ENCODE measurements at places on chromosomes 7 and 10.

DNA sequence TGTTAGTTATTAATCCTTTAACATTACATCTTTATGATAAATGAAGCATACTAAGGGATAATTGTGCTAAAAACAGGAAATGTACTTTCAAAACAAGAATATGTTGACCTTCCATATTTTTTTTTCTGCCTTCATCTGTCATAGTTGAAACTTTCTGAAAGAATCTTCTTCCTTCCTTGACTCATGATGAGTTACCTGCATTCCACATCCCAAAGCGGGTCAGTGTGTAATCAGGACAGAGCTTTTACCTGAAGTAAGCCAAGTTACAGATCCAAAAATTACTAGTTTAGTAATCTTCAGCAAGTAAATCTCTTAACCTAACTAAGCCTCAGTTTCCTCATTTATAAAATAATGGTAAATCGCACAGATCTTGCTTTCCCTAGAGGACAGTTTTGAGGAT is 13.4 kb upstream of the ARL4A start:
- no peak for DNase-seq

DNA sequence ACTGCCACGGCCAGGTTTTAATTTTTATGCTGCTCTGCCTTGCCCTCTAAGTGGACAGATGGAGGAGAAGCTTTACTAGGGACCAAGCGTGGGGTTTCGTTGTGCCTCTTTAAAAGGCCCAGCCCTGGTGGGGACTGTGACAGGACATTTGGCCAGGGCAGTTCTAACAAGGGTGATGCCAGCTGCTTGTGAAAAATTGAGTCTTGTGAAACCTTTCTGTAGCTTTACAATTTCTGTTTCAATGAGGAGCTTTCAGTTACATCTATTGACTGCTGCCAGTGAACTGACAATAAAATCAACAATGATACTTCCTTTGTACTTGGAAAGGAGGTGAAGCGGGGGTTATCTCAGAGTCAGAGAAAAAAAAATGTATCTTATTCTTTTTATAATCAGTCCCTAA is 233.1 kb upstream of the CSTF2T start:
- no peak for DNase-seq

DNA sequence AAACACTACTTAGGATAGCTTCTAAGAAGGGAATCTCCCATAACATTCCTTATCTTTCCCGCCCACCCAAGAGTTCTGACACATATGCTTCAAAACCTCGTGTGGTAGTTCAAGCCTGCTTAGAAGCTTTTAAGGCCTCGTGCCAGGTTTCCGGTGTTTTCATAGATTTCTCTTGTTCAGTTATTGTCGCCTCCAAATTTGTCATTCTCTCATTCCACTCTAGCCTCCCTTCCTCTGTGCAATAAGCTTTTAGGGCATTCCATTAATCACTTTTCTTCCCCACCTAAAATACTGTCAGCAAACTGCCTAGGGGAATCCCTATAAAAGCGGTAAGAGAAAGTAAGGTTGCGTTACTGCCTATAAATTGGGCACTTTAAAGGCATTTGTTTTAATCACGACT is 718 bp upstream of the BPGM start:
- peak; percentile 23 for DNase-seq

DNA sequence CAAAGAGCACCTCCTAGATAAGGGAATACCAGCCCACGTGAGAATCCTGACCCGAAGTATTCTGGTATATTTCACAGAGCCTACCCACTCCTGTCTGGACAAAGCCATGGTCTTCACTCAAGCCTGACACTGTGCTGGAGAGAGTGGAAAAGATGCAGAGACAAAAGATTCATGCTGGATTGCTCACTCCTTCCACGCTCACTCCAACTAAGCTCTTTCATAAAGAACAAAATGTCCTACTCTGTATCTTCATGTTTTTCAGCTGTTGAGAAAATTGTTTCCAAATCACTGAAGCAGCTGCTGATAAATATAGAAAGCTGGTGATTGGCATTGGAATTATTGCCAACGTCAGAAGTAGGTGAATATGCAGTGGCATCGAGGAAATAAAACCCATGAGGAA is 106.0 kb downstream of the ABLIM1 start:
- DNase-seq, result no peak

DNA sequence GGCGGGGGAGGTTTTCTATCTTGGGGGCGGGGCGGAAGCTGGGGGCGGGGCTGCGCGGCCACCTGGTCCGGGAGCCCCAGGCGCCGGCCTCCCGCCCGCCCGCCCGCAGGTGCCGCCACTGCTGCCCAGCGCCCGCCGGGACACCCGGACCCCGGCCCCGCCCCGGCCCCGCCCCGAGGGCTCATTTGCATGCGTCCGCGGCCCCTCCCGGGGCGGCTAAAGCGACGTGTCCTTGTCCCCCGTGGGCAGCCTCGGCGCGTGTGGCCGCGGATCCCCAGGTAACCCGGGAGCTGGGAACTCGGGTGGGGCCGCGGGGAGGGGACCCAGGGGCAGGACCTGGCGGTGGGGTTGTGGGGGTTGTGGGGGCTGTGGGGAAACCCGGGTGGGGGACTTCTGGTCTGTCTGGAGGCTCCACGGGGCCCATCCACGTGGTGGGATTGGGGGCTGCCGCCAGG is at the start of gene BHLHA15:
Gene BHLHA15, plus strand, starts transcription at position 219 of the 455 bp plus-strand sequence. CDS start 871 bp downstream, outside the sequence.
- peak; percentile 94 for DNase-seq

DNA sequence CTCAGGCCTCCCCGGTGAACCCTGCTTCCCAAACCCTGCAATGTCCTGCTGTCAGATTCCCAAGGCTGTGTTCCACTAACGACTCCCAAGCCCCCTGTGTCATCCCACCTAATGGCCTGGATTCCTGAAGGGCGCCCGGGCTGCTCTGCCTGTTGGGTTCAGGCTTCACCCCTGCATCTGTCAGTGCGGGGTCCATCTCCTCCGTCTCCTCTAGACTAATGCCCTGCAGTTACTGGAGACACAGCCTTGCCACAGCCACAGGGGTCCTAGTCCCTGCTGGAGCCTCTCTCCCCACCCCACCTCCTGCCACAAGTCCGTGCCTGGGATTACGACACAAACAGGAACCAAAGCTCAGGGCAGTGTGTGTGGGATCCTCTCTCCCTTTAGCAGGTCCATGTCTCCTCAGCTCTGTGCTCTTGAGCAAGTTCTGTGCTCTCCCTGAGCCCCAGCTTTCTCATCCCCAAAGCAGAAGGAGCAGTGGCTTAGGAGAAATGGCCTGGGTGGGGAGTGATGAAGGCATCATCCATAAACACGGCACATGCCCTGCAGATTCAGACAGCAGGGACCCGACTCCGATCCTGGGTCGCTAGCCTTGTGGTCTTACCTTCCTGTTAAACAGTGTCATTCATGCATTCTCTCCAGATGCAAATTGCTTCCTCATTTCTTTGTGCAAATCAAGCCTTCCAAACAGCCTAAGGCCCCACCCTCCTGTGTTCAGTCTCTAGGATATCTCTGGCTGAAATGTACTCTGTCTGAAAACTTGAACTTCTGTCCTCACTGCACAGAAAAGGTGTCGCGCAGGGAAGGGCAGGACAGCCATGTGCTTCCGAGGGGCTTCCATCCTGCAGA is 8.2 kb upstream of the RBP3 start:
- DNase-seq, result no peak

DNA sequence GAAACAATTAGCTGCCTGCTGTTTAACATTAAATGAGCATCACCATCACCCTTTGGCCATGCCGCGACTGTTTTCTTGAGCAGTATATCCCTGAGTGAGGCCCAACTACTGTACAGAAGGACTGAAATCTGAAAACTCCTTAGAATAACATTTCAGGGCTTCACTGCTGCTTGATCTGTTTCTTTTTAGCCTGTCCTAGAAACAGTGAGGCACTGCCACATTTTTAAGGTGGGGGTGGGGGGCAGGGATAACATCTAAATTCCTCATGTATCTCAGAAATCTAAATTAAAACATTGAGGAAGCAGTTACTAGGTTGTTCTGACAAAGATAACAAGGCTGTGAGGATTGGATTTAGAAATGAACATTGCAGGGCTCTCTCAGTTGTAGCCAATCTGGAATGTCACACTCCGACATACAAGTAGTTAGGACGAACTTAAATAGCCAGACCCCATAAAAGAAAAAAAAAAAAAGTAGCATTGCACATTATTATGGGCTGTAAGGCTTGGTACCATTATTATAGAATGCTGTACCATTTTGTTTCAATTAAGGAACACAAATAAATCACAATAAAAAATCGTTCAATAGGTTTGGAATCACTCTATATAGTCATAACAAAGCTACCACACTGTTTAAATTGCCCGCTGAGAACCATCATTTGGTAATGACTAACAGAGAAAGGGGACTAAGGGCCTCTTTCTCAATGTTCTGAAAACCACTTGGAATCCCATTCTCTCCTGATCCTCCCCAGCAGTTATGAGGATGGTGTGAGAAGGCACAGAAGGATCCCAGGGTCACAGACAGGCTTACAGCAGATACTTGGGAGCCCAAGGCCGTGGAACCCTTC is 256.1 kb downstream of the INHBA start:
- DNase-seq, result no peak

GRCh38 chr7:55247428-55247827 is 117.7 kb upstream of the LANCL2 start:
- DNase-seq, result no peak

DNA sequence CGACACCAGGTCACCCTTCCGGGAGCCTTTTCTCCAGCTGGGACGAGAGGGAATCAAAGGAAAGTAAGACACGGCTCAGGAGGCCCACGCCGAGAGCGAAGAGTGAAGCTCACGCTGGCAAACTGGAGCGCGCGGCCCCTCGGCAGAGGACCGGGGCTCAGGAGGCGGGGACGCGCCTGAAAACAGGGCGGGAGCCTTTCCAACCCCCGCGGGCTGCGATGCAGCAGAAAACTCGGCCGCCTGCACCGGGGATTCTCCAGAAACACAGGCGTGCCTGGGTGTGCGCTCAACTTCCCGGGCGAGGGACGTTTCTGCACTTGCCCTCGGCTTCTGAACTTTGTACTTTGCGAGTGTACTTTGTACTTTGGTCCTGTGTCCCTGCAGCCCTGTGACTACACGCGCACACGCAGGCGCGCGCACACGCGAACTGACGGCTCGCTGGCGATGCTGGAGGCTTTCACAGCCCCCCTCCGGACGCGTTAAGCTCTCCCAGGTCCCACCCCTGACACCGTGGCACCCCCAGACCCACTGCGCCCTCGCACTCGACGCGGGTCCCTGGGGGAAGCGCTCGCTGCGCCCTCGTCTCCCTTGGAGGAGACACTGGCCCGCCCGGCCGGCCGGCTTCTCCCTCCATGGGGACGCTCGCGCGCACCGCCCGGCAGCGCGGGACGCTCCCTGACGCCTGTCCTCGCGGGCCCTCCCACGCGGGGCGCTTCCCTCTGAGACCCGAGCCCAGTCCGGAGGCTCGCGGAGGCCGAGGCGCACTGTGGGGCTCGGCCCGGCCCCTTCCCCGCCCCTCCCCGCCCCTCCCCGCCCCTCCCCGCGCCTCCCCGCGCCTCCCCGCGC is 588 bp upstream of the PAOX start:
- DNase-seq, result peak; percentile 29

DNA sequence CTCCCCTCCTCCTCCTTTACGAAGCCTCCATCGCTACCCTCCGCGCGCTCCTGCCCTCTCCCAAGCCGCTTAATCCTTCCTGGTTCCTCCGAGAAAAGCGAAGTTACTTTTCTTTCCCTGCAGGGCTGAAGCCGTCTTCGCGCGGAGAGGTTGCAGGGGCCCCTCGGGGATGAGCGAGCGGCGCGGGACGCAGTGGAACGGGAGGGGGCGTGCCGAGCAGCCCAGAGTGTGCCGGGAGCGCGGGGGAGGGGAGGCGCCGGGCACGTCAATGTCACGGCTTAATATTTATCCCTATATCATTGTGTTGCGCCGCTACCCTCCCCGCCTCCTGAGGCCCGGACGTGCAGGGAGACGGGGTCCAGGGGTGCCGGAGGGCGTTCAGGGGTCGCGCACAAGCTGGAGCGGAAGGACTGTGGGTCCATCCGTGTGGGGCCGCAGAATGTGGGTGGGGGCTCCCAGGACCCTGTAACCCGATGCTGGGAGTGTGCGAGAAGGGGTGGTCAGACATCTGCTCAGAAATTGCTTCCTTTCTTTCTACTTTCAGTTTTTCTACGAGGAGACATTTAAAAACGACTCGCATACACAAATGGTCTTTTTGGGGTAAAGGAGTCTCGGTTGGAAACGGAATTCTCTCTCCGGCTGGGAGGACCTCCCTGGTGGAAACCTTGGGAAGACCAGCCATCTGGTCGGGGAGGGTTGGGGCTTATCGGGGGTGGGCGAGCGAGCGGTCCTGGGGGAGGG is 2.4 kb downstream of the CDK6 start:
- peak; percentile 90 for DNase-seq

- DNase-seq, result no peak
Measured at GRCh38 chr10:70223728-70224127, 9.5 kb downstream of the PPA1 start.

DNA sequence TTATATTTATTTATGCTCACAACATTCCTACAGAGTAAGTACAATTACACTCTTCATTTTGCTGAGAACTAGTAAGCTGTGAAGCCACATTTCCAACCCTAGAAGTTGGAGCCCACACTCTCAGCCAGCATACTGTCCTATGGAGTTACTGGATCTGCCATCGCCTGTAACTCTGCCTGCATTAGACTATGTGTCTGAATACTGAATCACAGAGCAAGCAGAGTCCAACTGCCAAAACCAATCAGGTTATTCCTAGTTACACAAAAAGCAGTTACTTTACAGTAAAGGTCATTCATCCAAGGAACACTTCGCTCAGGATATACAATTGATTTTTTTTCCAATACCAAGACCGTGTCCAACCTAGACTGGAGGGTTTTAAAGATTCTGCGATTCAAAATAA is 21.5 kb downstream of the CTAGE6 start:
- DNase-seq, result no peak

GRCh38 chr7:106766551-106766950 is 98.5 kb upstream of the PIK3CG start:
- no peak for DNase-seq

GRCh38 chr10:25178411-25178810 is 3.6 kb downstream of the GPR158 start:
- no peak for DNase-seq

GRCh38 chr7:149254181-149254858 is 7.7 kb upstream of the ZNF783 start:
- DNase-seq, result no peak

GRCh38 chr10:132606536-132607316 is 69.1 kb downstream of the INPP5A start:
- no peak for DNase-seq

GRCh38 chr7:28104811-28105210 is 75.8 kb downstream of the JAZF1 start:
- DNase-seq, result no peak

- no peak for DNase-seq
Measured at GRCh38 chr10:125871338-125871737, 9.8 kb downstream of the DHX32 start.

DNA sequence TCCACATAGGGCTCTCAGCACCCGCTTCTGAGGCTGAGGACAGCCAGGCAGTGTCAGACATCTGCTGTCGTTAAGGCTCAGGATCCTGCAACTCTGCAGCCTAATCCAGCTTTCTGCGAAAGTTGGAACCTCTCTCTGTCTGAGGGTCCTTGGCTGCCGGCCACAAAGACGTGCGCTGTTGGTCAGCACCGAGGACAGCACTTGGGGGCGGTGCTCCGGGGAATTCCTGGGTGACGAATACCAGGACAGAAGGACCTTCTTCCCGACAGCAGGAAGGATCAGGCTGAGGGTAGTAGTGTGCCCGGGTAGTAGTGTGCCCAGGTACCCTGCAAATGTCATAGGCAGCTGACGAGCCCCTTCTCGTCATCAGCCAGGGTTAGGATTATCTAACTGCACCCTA is 16.0 kb upstream of the RASGEF1A start:
- DNase-seq, result no peak

All from RPMI8226 (cell line).